HTR-8/SVneo (cell line): ENCODE measurements at places on chromosomes 4 and X.

DNA sequence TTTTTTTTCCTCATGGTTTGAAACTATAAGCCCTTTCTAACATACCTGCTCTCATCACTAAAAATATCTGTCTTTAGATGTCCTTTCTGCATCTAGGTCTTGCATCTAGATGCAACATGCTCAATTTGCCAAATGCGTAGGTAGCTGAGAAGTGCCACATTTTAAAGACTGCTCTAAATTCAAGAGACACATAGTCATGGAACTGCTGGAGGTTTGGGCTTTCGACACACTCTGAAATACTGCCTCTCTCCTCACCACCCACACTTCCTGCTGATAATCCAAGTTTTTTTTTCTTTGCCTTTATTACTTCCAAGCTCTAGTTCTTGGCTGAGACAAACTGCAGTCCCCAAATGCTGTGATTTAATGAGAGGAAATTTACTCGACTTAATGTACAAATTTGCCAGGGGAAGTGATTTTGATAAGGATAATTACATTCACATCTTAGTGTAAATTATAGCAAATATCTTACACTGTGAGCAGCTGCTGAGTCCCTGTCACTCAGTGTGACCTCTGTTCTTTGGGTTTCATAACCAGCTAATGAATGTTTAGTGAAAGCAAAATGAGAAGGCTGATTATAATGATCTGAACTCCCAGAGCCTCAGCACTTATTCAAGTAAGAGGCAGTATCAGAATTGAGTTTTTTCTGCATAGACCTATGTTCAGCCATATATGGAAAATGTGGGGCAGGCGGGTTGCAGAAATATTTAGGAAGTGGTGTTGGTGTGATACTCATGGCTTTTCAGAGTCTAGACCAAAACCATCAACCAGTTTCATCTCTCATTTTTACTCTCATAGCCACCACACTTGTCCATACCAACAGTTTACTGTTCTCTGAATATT lies 31.3 kb downstream of the DRD5 start:
- DNase-seq = no peak

- no peak for DNase-seq
These were observed 139.4 kb downstream of the EVC2 start for GRCh38 chr4:5568931-5569330.

GRCh38 chr4:23631255-23631950 lies 258.4 kb downstream of the PPARGC1A start:
- no peak for DNase-seq

DNA sequence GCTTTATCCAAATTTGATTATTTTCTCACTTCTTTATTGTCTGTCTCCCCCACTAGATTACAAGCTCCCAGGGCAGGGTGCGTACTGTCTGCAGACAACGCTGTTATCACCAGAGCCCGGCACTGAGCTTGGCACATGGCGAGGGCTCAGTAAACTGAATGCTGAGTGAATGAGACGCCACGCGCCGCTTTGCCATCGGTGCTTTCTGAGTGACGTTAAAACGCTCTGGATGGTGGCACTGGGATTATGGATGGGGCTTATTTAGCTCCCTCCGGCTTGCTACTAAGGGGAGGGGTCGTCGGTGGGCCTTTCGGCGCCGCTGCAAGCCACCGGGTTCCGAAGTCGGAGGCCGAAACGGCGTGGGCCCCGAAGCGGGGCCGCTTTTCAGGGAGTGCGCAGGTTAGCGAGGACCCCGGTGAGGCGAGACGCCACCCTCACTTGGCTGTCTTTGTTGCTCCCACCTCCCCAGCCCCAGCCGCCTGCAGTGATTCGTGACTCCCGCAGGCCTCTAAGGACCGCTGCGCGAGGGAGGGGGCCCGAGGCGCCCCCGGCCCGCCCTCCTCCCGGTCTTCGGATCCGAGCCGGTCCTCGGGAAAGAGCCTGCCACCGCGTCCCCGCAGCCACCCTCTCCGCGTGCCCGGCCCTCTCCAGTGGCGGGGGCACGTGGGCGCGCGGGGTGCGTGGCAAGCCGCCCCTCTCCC lies 569 bp upstream of the FHL1 start:
- no peak for DNase-seq

DNA sequence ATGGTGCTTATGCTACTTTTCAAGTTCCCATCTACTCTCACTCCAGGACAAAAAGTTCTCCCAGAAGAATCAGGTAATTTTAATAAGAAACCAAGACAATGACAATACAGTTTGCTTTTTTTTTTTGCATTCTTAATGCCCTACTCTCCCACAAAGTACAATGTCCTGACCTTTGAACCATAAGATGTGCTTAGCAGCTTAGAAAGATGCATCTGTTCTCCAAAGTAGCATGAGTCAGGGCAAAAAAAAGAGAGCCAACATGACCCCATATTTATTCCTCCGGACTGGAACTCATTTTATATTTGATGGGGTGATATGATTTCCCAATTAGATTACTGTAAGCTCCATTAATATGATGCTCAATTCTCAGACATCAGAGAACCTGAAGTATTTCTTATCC lies 16.5 kb upstream of the PDCL2 start:
- DNase-seq = no peak

DNA sequence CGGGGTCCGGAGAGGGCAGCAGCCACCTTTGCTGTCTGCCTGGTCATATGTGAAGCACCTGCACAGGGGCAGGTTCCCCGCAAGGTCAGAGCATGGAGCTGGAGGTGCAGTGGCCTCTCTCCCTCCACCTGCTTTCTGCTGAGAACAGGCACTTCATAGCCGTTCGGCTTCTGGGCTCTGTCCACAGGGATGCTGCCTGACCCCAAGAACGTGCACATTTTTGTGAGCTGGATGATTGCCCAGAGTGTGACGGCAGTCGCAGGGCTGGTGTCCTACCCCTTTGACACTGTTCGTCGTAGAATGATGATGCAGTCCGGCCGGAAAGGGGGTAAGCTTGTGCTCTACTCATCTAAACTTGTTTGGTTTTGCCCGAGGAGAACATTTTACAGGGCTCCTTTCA lies 2.5 kb downstream of the SLC25A4 start:
- no peak for DNase-seq

GRCh38 chrX:129695535-129695934 lies 40.8 kb upstream of the APLN start:
- no peak for DNase-seq
